ENCODE measurements at places on chromosomes 2 and 18.

DNA sequence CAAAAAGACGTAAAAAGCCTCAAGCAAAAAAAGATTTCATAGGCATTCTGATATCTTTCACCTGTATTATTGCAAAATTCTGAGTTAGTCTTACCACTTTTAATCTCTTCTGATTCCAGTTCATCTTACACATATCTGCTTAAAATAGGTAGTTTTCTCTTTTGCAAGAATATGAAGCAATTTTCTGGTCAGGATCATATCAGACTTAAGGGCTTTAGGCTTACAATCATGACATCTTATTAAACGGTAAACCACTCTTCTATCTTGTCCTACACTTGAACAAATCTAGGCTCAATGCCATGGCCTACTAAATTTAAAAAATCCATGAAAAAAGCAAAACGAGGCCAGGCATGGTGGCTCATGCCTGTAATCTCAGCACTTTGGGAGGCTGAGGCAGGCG, 50.1 kb upstream of the GAREM1 start:
- DNase-seq: no peak

GRCh38 chr18:64210401-64210949, 61.6 kb upstream of the LINC00305 start:
- DNase-seq: no peak

DNA sequence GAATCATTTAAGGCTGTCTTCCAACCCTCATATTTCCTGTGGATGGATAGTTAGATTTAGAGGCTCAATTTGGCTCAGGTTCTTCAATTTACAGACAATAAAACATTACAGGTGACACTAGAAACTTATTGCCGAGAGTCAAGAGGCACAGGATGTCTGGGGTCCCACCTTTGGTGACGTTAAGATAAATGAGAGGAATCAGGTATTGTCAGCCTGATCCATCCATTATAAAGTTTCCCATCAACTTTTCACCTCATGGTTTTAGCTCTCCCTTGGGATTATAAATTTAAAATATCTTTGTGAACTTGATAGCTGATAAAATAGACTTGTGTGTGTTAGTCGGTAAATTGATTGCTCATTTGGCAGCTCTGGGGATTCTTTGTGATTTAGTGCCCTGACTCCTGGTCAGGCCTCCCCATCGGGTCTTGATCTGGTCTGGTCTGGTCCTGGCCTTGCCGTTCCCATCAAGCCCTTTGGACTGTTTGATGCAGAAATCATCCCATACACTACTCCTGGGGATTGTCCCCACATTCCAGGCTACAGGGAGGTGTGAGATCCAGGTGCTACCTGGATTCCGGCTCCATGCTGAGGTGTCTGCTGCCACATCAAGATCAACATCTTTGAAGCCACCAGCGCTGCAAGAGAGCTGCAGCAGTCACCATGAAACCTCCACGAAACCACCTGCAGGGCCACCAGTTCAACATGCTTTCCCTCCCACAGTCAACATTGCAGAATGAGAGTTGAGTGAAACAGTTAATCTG, 130.9 kb downstream of the SH3BP4 start:
- DNase-seq: no peak

- no peak for DNase-seq
These were observed 28.7 kb upstream of the KLF11 start for GRCh38 chr2:10014418-10015190.

GRCh38 chr2:156155319-156155718, 177.2 kb downstream of the NR4A2 start:
- DNase-seq: no peak

- DNase-seq: no peak
These were observed 215.7 kb downstream of the SLC4A10 start for GRCh38 chr2:161839926-161840325.

- DNase-seq: no peak
These were observed 896 bp upstream of the SLC8A1 start for GRCh38 chr2:40452786-40453185.

DNA sequence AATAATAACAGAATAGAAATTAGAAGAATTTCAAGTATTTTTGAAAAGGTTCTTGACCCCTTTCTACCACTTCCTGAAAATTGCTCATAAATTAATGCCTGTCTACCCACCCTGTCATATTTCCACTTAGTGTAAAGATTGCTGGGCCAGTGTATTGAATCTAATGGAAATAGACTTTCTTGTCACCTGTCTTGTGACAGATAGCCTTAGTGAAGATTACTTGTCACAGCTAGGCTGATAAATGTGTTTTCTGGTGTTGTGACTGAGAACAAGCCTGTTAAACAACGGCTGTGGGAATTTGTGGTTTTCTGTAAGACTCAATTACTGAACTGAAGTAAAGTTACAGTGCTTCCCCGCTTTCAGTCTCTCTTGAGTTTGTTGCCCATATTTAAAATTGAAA, 37.0 kb downstream of the PIK3C3 start:
- no peak for DNase-seq

- no peak for DNase-seq
These were observed 47.5 kb upstream of the TXNDC2 start for GRCh38 chr18:9838144-9838877.

DNA sequence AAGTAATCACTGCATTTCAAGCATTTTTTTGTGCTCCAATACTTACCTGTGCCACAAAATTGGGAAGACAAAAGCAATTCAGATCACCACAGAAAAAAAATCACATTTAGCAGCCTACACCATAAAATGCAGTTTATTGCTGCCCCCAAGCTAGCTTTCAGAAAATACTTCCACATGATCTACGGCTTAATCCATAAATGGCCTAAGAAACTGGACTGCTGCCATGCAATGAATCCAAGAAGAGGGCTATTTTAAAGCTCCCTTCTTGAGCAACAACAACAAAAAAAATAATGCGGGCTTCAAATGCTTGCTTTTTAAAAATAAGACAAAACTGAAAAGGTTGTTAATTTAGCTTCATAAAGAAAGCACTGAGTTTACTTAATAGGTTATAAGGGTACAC, 272.3 kb downstream of the RAD51AP2 start:
- DNase-seq: no peak

DNA sequence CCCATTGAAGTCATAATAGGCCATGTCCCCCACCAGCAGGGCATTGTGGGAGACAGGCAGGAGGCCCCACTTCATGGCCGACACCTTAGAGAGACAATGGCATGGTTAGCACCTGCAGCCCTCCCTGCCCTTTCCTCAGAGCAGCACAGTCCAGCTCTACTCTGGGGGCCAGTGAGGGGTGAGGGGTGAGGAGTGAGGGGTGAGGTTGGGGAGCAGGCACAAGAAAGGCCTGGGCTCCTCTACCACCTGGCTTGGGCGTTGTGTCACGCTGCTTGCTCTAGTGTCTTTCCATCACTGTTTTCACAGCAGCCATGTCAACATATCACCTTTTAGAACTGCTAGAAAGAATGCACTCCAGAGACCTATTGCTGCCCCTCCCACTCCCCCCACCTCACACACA, 77.2 kb downstream of the ADD2 start:
- DNase-seq: no peak

GRCh38 chr2:198483051-198483450, 678.7 kb downstream of the PLCL1 start:
- no peak for DNase-seq

GRCh38 chr2:212737392-212738172, 199.0 kb upstream of the ERBB4 start:
- DNase-seq: no peak

GRCh38 chr2:105313877-105314276, 15.7 kb downstream of the TGFBRAP1 start:
- no peak for DNase-seq

DNA sequence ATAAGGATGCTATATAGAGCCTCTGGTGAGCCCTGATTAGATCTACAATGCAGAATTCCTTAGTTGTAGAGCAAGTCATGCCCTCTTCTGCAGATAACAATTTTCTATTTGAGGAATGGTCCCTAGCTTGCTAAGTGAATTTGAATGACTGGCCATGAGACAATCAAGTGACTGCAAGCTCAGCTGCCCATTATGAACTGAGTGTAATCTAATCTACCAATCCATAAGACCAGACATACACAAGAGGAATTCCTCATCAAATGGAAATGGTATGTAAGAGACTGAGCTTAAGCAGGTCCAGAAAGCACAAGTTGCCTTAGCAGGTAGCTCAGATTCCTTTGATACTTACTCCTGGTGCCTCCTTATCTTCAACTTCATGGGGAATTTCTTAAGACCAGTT, 4.8 kb upstream of the ANKRD44 start:
- DNase-seq: no peak

DNA sequence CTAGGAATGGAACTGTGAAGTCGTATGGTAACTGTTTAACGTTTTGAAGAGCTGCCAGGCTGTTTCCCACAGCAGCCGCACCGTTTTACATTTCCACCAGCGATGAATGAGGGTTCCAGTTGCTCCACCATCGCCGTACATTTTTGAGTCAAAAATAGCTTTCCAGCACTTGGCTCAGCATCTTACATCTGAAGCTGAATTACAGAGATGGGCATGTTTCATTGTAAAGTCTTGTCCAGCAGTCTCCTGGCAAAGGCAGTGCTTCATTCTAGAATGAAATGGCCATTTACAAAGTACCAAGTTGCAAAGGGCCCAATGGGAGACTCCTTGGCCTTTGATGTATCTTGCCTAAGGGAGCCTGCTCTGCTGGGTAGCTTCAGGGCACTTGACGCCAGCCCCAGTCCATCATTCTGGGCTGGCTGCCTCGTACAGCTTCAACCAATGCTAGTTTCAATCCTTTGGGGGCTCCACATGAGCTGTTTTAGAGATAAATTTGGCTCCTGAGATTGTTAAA, 45.1 kb downstream of the ATIC start:
- no peak for DNase-seq

DNA sequence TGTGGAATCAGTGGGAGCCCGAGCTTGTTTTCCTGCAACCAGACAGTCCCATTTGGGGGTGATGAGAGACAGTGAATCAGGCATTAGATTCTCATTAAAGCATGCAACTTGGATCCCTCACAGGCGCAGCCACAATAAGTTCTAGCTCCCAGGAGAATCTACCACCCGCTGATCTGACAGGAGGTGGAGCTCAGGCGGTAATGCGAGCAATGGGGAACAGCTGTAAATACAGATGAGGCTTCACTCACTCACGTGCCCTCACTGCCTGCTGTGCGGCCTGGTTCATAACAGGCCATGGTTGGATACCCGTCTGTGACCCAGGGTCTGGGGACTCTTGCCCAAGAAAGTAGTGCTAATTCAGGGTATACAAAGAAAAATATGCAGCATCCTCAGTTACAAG, 144.8 kb upstream of the RGPD4 start:
- DNase-seq: no peak

DNA sequence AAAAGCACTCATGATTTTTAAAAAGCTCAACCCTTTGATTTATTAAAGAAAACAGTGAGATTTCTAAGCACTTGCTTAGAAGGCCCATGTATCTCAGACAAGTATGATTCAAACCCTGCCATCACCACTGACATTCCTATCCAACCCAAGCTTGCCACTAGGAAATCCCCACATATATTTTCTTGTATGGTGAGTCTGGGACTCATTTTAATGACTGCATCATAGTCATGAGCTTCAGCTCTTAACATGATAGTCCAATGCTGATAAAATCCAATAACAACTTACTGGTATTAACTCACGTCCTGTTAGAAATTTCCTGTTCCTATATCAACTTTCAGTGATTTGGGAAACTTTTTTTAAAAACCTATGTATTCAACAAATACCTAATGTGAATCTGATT, 39.4 kb upstream of the NCKAP5 start:
- no peak for DNase-seq

DNA sequence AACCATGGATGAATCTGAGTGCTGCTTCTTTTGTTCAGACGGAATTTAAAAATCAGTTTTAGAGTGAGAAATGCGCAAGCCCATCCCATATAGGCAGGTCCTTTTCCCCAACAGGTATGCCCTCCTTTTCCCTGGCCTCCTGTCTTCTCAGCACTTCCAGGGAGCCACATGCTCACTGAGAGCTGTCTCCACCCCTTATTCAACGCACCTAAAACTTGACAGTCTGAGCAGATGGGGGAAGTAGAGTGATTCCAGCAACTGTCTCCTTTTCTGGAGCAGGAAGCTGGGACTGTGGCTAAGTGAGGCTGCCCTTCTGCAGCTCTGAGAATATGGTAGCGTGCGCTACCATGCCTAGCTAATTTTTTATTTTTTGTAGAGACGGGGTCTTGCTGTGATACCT, 53.1 kb upstream of the NOSTRIN start:
- no peak for DNase-seq

GRCh38 chr2:17995593-17995992, 117.1 kb downstream of the KCNS3 start:
- no peak for DNase-seq

DNA sequence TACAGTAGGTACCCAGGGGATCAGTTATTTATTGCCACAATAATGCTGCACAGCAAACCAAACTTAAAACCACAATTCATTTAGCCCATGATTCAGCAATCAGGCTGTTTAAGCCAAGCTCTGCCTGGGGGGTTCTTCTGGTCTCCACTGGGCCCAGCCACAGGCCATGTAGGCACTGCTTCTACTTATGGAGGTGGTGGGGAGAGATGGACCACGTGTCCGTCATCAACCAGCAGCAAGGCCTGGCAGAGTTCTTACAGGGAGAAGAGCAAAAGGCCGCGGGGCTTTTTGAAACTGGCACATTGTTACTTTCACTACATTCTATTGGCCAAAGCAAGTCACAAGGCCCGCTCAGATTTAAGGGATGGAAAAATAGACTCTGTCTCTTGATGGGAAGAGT, 76.3 kb upstream of the DAPL1 start:
- no peak for DNase-seq

- DNase-seq: no peak
These were observed 156.2 kb upstream of the DNMT3A start for GRCh38 chr2:25497918-25498407.
